ENCODE measurements at places on chromosomes 6 and 20.

DNA sequence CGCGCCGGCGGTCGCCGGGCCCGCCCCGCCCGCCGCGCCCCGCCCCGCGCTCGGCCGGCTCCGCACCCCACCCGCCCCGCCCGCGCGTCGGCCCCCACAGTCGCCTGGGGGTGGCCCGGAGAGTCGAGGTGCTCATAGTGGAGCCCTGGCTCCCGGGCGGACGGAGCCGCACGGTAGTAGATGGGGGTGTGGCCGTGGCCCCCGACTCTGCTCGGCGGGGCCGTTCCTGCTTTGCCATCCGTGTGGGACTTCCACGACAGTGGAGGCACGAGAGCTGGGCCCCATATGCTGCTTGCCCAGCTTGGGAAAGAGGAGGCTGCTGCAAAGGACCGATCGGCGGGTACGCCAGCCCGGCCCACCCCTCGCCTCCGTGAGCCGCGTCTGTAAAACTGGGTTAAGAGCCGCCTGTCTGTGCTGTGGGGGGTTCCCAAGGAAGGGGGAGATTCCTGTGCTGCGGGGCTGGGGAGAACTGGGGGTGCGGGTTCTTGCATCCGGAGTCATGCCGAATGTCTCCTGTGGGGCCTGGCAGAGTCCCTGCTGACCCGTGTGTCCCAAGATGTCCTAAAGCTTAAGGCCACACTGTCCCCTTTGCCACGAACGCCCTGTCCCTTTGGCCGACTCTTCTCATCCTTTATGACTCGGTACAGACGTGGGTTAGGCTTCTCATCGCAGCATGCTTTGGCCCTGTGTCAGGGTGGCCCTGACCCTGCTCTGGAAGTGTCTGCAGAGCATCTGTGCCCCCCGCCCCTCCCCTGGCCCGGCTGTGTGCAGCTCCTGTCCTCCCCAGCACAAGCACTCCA is at the start of gene OPRL1:
OPRL1 (plus strand) TSS at position 70 of the 800 bp plus-strand sequence. CDS start 12,639 bp downstream, outside the sequence.
- no peak for DNase-seq

DNA sequence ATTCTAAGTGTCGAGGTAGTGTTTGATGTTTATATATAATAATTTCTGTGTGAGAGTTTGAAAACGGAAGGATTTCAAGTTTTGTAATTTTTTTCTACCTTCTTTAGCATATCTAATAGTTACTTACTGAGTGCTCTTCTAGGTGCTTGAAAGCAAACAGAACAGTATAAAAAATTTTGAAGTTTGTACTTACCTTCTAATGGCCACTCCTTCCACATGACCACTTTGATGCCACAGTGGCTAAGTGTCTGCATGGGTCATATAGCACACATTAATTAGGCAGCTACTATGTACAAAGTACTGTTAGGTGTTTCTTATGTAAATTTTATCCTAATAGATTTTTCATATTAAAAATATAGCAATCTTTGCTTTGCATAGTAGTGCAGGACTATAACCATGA is 21.1 kb downstream of the RPRD1B start:
- DNase-seq, result no peak

DNA sequence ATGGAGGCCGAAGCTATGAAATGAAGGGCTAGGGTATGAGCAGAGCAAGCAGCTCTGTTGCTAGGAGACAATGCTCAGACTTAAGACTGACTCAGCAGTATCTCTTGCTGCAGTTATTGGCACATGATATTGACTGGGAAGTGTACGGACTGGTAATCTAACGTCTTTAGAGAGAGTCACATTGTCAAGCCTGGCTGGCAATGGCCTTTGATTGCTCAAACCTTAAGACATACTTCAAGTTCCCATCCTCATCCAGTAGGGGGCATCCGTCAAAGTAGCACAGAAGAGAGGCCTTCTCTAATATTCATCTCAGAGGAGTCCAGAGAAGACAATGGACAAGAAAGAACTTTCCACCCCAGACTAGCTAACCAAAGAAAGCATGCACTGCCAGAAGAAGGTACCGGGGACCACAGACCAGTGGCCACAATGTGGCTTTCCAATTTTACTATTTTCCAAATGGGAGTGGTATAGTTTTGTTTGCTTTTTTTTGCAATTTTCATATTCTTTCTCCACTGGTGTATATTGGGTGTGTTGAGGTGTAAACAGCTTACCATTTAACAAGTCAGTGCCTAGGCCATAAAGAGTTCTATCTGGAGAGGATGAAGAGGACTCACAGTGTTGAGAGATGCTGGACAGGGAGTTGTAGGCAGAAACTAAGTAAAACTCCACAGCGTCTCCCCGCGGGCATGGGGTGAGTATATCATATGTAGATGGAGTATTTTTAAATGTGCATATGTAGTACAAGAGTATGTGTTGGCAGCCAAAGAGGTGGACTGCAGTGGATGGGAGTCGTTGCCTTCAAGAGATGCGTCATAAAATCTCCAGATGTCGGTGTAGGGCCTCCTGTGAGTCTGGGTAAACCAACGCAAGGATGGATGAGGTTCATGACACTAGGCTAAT is 36.7 kb downstream of the LRFN2 start:
- DNase-seq, result peak; percentile 2

DNA sequence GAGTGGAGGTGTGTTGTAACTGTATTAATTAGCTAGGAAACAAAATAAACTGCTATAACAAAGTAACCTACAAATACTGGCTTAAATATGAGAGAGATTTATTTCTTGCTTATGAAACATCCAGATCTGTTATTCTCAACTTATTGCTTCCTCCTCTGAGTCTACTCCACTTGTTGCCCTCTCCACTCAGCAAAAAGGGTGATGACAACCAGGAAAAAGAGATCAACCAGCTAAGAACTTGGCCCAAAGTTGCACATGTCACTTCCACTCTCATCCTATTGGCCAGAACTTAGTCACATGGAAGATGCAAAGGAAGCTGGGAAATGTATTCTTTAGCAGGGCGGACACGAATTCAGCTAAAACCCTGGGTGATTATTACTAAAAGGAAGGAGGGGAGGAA is 5.2 kb upstream of the TP53RK start:
- DNase-seq, result no peak

Measured in NCI-H774 (cell line).